ENCODE measurements at places on chromosomes 6 and 20. TPM values are rescaled to one million over a fixed set of nuclear protein-coding genes. Genes with fewer than 3 reads are reported as not detected.

DNA sequence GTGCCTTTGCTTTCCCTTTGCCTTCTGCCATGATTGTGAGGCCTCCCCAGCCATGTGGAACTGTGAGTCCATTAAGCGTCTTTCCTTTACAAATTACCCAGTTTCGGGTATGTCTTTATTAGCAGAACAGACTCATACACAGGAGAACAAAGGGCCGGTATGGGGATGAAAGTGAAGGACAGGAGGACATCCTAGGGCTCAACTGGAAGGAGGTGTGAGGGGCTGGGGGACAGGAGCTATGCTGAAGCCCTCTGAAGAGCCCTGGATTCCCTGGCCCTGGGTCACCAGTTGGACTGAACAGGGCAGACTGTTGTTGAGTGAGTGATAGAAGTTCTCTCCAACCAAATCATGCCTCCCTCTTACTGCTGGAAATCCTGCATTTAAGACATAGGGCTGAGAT is 105.8 kb downstream of the SCML4 start:
- no peak overlapping the region for H3K27ac ChIP-seq
- no peaks in the 10 kb centered on the region for H3K36me3 ChIP-seq
- no peaks in the 10 kb centered on the region for H3K4me1 ChIP-seq
- peaks cover 14% of the 10 kb centered on the region for H3K27me3 ChIP-seq

DNA sequence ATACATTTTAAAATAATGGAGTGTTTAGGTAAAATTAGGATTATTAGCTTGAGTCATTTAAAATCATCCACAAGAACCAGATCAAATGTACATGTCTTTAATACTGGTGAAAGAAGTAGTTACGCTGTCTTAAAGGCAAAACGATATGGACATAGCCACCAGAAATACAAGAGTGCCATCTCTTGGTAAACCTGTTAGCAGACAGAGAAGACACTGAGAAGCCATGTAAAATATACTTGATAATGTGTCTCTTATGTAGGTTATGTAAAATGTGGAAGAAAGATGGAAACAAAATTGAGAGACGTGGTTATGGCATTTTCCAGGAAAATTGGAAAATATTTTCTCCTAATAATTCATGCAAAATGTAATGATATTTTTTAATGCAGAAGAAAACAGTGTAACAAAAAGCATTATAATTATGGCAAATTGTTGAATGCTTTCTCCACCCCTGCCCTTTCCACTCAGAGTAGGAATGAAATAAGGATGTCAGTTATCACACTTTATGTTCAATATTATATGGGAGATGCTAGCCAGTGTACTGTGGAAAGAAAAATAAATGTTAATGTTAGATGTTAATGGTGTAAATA is 12.2 kb upstream of the SLC17A2 start:
- DNase-seq = peak; percentile 42
- H3K4me1 ChIP-seq = no peaks in the 10 kb centered on the region
- H3K4me3 ChIP-seq = no peak overlapping the region
- peaks cover 3% of the 10 kb centered on the region for H3K27me3 ChIP-seq
- H3K36me3 ChIP-seq = no peaks in the 10 kb centered on the region

The LRRN4 gene
- 0.57 TPM for total RNA-seq

GRCh38 chr20:2261046-2261485 is 34.7 kb upstream of the TGM3 start:
- no peaks in the 10 kb centered on the region for H3K27me3 ChIP-seq
- no peak overlapping the region for H3K4me3 ChIP-seq
- H3K4me1 ChIP-seq = no peaks in the 10 kb centered on the region
- no peak overlapping the region for H3K27ac ChIP-seq

DNA sequence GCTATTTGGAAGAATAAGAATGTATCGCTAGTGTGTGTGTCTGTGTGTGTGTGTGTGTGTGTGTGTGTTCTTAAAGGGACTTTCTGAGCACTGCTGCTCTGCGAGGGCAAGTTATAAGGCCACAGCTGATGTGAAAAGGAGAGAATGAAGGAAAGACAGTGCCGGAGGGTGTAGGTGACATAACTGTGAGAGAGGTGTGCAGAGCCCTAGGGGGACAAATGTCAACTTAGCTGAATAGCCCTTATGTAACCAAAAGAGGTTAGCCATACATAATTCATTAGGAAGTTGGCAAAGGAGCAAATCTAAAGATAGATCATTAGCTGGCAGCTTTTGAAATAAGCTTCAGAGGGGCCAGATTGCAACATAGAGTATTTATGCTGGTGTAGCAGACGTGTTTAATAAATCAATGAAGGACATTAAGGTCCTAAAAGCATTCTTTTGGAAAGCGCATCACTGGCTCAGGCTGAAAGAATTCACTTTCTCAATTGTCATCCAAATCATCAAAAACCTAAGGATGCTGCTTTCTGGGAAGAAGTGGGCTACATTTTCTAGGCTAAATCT is 81.0 kb downstream of the NDUFAF5 start:
- H3K27me3 ChIP-seq = peaks cover 5% of the 10 kb centered on the region
- DNase-seq = no peak
- H3K4me3 ChIP-seq = no peak overlapping the region

DNA sequence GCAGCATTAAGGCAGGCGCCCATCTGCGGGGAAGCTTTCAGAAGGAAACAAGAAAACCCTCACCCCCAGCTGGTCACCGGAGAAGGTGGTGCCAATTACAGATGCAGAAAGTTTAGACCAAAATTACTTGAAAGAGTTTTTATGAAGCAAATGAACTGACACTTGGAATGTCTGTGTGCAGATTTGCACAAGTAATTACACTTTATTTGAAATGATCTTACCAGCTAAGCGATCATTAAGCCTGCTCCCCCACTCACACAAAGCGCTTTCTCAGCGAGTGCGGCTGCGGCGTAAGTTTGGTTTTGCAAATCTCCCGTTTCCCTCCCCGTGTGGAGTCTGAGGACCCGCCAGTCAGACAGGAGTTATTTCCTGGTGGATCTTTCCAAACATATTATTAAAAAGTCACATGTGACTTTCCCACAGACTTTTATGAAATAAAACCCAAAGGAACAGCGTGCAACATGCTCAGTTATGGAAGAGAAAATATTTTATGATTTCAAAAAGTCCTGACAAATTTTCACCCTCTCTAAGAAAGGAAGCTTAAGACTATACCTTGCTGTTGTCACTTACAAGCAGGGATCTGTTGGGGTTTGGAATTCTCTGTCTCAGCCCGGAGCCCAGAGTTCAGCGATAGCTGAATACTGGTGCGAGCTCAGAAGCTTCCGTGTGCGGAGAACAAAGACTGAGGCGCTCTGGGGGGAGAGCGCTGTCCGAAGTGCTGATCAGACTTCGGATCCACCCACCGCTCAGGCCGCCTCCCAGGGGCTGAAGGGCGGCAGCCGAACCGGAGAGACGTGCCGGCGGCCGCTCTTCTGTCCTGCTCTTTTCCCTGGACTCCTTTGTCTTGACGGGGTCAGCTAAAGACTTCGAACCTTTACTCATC is 2.7 kb upstream of the MYT1 start:
- H3K36me3 ChIP-seq = no peaks in the 10 kb centered on the region
- no peak overlapping the region for H3K4me3 ChIP-seq
- H3K4me1 ChIP-seq = no peaks in the 10 kb centered on the region
- H3K27ac ChIP-seq = no peak overlapping the region
- no peak for DNase-seq

- no peak overlapping the region for H3K27ac ChIP-seq
- peaks cover 4% of the 10 kb centered on the region for H3K27me3 ChIP-seq
- H3K4me3 ChIP-seq = no peak overlapping the region
- no peak for DNase-seq
Observed at GRCh38 chr6:11484441-11484840, 53.1 kb upstream of the TMEM170B start.

- H3K27ac ChIP-seq = no peak overlapping the region
- no peak overlapping the region for H3K4me3 ChIP-seq
- H3K4me1 ChIP-seq = no peaks in the 10 kb centered on the region
Observed at GRCh38 chr6:56199956-56200355, 47.4 kb downstream of the COL21A1 start.

GRCh38 chr6:168631564-168631963 is 190.6 kb downstream of the SMOC2 start:
- H3K4me1 ChIP-seq = no peaks in the 10 kb centered on the region
- H3K36me3 ChIP-seq = no peaks in the 10 kb centered on the region
- H3K4me3 ChIP-seq = no peak overlapping the region

- no peak for DNase-seq
- H3K4me3 ChIP-seq = no peak overlapping the region
- no peaks in the 10 kb centered on the region for H3K27me3 ChIP-seq
- H3K27ac ChIP-seq = no peak overlapping the region
Observed at GRCh38 chr6:133377219-133377618, 136.1 kb downstream of the EYA4 start.

Data from Panc1 (cell line).